ENCODE measurements at places on chromosomes 6 and 20.

- no peak for DNase-seq
These were observed 7.3 kb upstream of the COL12A1 start for GRCh38 chr6:75213112-75213511.

DNA sequence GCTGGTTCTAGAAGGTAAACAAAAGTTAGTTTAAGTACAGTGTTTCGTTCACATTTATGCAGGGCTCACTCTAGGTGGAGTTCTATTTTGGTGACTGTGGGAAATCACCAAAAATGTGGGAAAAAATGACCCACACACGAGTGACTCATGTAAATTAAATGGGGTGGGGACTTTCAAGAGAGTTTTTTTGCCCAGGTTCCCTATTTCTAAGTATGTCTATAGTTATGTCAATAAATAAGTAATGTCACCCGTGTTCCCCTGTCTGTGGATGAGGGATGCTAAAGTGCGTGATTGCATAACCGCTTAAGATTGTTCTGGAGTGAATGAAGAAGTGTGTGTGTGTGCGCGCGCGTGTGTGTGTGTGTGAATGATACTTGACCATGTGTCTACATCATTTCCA is 69.1 kb downstream of the MYB start:
- DNase-seq = no peak

- no peak for DNase-seq
These were observed 38.1 kb upstream of the ISM1 start for GRCh38 chr20:13183005-13183404.

GRCh38 chr6:116779573-116780164 is 14.2 kb upstream of the FAM162B start:
- no peak for DNase-seq

DNA sequence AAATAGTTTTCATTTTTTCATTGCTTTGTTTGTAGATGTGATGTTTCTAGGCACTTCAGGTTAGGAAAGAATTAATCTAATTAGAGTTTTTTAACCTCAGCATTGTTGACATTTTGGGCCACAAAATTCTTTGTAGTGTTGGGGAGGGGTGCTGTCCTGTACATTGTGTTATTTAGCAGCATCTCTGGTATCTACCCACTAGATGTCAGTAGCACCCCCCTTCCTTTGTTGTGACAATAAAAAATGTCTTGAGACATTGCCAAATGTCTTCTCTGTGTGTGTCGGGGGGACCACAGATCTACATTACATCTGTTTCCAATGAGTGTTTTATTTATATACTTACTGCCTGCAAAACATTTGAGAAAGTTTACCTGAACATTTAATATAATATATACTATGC is 45.6 kb downstream of the EYA4 start:
- no peak for DNase-seq

- DNase-seq = no peak
These were observed 1513.4 kb upstream of the DEFB115 start for GRCh38 chr20:29744071-29744470.

DNA sequence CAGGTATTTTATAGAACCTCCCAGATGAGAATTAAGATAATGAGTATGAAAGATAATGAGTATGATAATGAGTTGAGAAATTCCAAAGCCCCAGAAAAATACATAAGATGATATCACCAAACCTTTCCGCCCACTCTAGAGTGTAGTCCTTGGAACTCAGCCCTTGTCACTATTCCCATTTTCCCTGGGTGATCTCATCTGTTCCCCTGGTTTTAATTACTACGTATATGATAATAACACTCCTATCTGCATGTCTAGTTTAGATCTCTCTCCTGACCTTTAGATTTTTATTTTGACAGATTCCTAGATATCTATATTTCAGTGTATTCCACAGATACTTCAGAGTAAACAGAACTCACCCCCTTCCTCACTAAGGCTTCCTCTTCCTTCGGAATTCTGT is 51.0 kb upstream of the ASIP start:
- no peak for DNase-seq

DNA sequence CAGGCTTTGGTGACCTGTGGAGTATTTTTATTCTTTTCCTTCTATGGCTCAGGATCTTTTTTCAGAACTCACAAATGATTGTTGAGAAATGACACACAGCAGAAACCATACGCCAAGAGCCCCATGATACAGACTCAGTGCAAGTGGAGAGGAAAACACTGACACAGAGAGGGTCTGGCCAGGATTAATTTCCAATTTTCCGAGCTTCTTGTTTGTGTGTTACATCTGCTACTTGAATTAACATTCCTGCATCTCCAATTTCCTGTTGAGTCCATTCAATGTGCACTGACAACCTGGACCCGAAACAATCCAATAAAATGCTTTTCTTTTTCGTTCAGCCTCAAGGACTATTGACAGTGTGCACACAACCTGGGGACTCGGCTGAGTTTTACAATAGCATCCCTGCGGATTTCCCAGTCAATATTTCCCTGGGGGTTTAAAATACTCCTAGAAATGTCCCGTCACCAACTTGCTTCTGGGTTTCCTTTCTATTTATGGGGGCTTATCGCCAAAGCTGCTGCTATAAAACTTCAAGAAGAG is 4.9 kb upstream of the MLN start:
- DNase-seq = no peak

GRCh38 chr20:31617432-31618104 is 12.5 kb downstream of the ID1 start:
- no peak for DNase-seq
